ENCODE measurements at places on chromosomes 4 and X.

GRCh38 chr4:99885063-99885664, 9.1 kb downstream of the LAMTOR3 start:
- DNase-seq: peak; percentile 28

- no peak for DNase-seq
Observed at GRCh38 chrX:362937-363620, 23.6 kb downstream of the PPP2R3B start.

DNA sequence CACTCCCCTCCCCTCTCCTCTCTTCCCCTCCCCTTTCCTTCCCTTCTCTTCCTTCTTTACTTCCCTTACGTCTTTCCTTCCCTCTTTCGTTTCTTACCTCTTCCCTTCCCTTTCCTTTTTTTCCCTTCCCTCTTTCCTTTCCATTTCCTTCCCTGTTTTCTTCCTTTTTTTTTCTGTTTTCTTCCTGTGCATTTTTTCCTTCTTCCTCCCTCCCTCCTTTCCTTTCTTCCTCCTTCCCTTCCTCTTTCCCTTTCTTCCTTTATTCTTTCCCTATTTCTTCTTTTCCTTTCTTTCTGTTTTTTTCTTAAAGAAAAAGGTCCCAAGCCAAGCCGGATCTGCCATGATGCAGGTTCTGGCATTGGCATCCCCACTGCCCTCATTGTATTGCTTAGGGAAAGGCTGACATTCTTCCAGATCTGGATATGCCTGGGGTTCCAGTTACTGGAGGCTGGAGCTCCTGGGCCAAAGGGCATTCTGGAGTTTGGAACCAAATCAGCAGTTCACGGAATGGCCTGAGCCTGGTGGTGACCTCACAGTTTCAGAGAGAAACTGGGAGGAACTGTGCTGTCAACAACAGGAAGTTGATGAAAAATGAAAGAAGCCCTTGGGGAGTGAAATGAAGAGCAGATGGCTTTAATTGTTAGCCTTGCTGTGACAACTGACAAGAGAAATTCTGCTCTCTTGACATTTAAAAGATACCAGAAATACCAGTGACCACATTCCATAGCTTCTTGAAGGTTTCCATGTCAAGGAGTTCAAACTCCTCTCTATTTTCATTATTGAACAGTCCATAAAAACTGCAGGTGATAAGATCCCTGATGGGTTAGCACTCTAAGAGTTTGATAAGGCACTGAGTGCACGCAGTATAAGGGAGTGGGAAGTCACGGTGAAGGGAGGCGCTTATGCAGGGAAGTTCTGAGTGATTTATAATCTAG, 622.1 kb downstream of the SPRY1 start:
- DNase-seq: peak; percentile 23

DNA sequence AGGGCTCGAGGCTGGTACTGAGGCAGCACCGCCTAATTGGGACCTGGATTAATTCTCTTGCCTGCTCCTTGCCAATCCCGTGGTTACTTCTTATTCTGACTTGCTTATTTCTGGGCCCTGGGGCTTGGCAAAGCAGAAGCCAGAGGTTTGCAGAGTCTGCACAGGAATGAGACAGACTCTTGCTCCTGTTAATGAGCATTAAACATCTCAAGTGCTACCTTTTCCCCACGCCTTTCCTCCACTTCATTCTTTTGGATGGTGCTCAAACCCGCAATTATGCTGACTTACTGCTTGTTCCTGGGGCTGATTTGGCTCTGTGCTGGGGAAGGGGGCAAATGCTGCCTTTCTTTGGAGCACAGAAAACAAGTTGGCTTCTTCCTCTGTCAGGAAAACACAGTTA, 16.5 kb upstream of the STOX2 start:
- no peak for DNase-seq

GRCh38 chr4:157172011-157172410, 48.5 kb upstream of the GRIA2 start:
- no peak for DNase-seq

DNA sequence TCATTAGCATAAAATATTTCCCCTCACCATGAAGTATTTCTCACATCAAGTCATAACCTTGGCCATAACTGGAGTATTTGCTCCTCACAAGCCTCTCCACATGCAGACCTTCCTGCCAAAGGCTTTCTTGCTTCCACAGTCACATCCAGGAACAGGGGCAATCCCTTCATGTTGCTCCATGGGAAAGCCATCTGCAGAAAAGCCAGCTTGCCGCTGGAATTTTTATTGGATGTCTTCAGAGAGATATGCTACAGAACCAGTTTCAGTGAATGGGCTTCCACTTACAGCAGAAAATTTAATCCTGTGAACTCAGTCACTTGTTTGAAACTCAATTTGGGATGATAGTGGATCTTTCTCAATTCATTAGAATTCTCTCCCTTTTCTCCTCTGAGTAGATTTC, 3.2 kb upstream of the CDKN2AIP start:
- DNase-seq: no peak

DNA sequence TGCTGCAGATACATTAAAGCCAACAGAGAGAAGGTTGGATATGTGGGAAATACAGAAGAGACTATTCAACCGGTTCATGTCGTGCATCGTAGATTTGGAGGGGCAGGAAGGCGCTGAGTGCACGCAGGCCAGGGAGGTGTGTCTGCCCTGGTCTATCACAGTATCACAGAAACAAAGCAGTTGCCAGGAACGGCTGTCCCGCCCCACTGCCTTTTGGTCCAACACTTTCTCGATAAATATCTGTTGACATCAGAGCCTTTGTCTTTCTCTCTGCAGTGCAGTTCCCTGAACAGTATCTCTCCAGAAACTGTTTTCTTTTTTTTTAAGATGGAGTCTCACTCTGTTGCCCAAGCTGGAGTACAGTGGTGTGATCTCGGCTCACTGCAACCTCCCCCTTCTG, 151.1 kb upstream of the BCOR start:
- no peak for DNase-seq

GRCh38 chrX:46251755-46252154, 293.5 kb downstream of the ZNF674 start:
- DNase-seq: no peak

DNA sequence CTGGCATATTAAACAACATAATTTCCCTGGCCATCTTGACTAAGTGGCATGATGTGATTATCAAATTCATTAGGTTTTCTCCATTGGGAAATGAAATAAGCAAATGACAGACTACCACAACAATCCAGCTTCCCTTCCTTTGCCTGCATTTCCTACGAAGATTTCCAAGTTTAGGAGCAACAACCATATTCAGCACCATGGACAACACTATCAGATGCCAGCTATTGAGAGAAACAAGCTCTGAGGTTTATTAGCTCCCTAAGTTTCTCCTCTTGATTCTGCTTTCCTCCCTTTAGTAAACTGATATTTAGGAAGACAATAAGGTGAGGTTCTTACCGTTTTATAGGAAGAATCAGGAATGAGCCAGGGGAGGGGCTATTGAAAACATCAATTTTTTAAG, 36.2 kb downstream of the DCX start:
- no peak for DNase-seq

DNA sequence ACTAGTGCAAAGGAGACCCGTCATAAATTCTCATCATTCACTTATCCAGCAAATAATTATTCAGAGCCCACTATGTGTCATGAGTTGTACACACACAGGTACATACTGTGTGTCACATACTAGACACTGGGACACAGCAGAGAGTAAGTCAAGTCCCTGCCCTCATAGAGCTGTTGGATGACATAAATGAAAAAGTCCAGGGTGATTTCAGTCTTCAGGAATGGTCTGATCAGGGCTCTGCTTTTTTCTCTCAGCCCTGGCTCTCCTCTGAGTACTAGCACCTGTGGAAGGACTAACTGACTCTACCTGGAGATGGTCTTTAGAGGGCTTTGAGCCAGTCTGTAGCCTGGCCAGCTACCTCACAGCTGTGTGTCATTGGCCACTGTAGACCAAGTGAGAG, 198.0 kb upstream of the LEF1 start:
- no peak for DNase-seq

DNA sequence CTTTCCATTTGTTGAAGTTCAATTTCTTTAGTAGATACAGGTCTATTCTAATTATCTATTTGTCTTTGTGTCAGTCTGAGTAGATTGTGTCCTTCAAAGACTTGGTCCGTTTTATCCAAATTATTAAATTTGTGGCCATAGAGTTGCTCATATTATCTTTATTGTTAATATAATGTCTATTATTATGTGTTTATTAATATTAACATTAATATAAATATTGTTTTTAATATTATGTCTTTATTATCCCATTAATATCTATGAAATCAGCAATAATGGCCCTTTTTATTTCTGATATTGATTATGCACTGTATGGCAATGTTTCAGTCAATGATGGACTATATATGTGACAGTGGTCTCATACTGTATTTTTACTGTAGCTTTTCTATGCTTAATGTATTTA, 2067.3 kb upstream of the AGA start:
- DNase-seq: no peak

DNA sequence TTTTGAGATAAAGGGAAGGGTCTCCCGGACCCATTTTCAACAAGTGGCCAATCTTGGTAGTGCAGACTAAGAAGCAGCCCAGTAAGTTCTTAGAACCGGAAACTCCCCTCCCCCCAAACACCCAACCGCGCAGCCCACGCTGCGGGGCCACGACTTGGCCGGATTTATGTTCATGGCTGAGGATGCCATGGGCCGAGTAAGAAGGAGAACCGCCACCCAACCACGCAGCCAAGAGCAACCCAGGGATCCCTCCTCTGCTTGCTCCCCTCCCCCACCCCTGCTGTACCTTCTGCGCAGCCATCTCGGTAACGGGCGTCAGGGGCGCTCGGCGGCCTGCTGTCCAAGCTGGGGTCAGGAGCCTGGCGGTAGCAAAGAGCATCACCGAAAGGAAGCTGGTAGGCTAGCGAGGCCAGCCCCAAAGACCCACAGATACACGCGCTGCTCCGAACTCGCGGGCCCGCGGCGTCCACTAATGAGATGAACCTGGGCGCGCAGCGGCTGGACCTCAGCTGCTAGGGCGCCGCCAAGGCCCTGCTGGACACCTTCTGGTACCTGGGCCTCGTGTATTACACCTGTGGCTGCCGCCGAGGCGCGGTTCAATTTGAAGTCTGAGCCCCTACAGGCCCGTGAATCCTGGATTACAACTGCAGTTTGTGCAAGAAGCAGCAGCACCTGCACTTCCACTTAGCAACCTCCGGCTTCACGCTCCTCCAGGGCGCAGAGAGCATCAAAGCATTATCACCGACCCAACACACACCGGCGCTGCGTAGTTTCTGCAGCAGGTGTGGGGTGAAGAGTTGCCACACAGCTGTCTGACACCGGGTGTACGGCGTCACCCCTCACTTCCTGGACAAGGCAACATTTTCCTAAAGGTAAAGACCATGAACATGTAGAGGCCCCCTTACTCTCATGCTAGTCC, 63.4 kb downstream of the NUDT10 start:
- no peak for DNase-seq

DNA sequence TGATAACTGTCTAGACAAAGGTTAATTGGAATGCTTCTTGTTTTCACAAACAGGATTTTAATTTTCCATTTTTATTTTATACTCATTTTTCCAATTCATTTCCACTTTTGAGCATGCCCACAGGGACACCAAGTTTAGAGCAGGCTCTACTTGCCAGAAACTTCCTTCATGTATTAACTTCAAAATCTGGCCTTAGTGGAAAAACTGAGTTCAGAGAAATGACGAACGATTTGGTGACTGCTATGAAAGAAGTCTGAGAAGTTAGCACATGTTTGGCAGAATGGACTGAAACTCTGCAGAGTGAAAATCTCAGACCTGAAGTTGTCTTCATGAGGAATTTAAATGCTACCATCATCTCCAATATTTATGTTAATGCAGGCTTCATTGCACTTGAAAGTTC, 214.1 kb downstream of the THOC2 start:
- no peak for DNase-seq

- no peak for DNase-seq
Observed at GRCh38 chrX:5399403-5399802, 829.3 kb downstream of the NLGN4X start.

GRCh38 chr4:6989331-6989923, 53.7 kb upstream of the TADA2B start:
- no peak for DNase-seq

- no peak for DNase-seq
Observed at GRCh38 chrX:100418556-100418955, 8.5 kb upstream of the PCDH19 start.

DNA sequence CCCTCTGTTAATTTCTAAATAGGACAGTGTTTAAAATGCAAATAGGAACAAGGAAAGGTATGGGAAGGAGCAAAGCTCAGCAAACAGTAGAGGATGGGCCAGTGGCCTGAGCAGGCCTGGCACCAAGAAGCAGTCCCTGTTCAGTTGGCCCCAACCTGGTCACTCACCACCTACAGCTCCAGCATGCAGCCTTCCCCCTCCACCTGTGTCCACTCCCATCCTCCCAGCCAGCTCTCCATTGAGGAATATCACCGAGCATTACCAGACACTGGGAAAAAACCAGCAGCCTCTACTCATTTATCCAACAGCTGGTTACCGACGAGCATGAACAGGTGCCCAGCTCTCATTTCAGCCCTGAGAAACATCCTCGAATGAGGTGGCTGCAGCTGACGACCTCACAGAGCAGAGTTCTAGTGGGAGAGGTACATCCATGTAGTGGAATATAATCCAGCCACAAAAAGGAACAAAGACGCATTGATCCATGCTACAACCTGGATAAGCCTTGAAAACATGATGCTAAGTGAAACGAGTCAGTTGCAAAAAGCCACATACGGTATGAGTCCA, 25.6 kb downstream of the CD99L2 start:
- DNase-seq: no peak

DNA sequence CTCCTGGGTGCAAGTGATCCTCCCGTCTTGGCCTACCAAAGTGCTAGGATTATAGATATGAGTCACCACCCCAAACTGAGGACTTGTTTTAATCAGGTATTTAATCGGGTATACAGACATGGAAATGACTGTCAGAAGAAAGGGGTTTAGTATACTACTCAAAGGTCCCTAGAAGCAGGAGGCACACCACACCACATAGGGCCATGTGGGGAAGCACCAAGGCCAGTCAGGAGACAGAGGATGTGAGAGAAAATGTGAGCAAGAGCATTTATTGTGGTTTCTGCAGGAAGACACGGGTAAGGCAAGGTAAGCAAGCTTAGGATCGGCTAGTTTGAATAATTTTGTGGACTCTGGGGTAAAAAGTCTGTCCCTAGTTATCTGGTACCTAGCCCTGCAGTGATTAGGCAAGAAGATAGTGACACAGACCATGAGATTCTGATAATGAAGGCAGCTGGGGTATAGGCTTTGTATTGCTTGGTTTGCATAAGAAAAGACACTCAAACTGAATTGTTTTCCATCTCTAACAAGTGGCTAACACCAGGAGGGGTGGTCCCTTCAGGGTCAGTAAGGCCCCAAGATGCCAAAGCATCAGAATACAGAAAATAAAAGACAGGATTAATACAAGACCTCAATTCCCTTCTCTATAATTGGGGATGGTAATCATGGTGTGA, 408.8 kb upstream of the F9 start:
- no peak for DNase-seq

DNA sequence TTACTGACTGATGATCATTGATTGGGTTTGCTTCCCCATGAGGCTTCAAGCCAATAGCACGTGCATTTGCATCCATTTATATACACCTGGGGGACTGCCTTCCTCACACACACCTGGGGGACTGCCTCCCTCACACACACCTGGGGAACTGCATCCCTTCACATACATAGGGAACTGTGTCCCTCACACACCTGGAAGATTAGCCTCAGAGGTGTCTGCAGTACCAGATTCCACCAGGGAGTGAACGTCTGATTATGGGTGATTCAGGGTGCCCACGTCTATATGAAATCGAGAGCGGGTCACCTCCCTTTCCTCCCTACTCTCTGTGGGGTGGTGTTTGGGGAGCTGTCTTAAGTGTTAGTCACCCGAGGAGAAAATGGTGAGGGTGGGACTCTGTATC, 16.9 kb downstream of the CD99 start:
- DNase-seq: no peak

Measured in AG09319 (cell line).